LHCN-M2 (cell line): ENCODE measurements at places on chromosomes 3 and 15. TPM values are rescaled to one million over a fixed set of nuclear protein-coding genes. Genes with fewer than 3 reads are reported as not detected.

The ACTRT3 gene
- total RNA-seq = 6.1 and 6.5 TPM in 2 replicates

The CD200 gene
- total RNA-seq = 0.34 TPM in 1 of 2 replicates, not detected in the other

The SLITRK3 gene
- total RNA-seq = not detected in 2 replicates

The SLC7A14 gene
- total RNA-seq = 0.34 and 0.38 TPM in 2 replicates

The CA12 gene
- total RNA-seq = 4.9 and 5.2 TPM in 2 replicates

The XYLB gene
- total RNA-seq = 2.2 and 3.0 TPM in 2 replicates

The MST1 gene
- total RNA-seq = 7.5 and 7.7 TPM in 2 replicates

The LOXL1 gene
- 503 and 596 TPM in 2 replicates for total RNA-seq
